Sciatic nerve (tissue), 2 donors: ENCODE measurements at places on chromosomes 2 and 18. TPM values are rescaled to one million over a fixed set of nuclear protein-coding genes. Genes with fewer than 3 reads are reported as not detected.

Gene C2orf66
- total RNA-seq = 0.36 TPM

- DNase-seq = peak; percentile 87
Measured at GRCh38 chr2:236731767-236732580, 162.3 kb downstream of the ACKR3 start.

Gene VIT
- 67.9 TPM for total RNA-seq

GRCh38 chr2:197869041-197869440 lies 64.6 kb downstream of the PLCL1 start:
- DNase-seq = no peak

Gene CFAP65
- 0.18 TPM for total RNA-seq

- DNase-seq = no peak
Measured at GRCh38 chr18:12520442-12520992, 112.8 kb downstream of the PRELID3A start.

GRCh38 chr18:57801325-57801724 lies 1.8 kb downstream of the ATP8B1 start:
- no peak for DNase-seq

GRCh38 chr2:186588940-186589611 lies 780 bp upstream of the ITGAV start:
- no peak for DNase-seq

- no peak for DNase-seq
Measured at GRCh38 chr2:225030203-225030602, 12.1 kb downstream of the DOCK10 start.

Gene FAM168B
- total RNA-seq = 88.0 TPM

Gene EPAS1
- 270 TPM for total RNA-seq

GRCh38 chr18:7259475-7259874 lies 28.6 kb downstream of the LRRC30 start:
- DNase-seq = no peak

- no peak for DNase-seq
Measured at GRCh38 chr18:58975296-58975695, 110.6 kb downstream of the ZNF532 start.

GRCh38 chr2:121136323-121136722 lies 148.7 kb downstream of the TFCP2L1 start:
- DNase-seq = no peak

- no peak for DNase-seq
Measured at GRCh38 chr2:27664154-27664574, 475 bp downstream of the SLC4A1AP start.

Gene ZBTB7C
- total RNA-seq = 44.2 TPM

DNA sequence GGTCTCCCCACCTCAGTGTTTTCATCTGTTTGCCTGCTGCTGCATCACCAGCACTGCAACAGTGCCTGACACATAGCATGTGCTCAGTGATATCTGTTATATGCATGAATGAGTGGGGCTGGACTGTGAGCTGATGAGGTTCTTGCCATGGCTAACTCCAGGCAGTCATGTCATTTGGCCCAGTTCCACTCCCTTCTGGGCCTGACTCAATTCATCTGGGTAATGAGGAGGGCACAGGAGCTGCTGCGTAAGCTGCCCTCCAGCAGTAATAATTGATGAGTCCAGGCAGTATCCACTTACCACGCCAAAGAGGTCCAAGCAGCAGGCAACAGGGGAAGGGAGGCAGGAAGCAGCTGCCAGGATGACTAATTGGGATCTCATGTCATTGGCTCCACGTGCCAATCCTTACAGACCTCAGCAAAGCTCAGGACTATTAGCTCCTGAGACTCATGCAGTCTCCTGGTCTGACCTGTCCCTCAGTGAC lies 34.1 kb upstream of the MAT2A start:
- no peak for DNase-seq

DNA sequence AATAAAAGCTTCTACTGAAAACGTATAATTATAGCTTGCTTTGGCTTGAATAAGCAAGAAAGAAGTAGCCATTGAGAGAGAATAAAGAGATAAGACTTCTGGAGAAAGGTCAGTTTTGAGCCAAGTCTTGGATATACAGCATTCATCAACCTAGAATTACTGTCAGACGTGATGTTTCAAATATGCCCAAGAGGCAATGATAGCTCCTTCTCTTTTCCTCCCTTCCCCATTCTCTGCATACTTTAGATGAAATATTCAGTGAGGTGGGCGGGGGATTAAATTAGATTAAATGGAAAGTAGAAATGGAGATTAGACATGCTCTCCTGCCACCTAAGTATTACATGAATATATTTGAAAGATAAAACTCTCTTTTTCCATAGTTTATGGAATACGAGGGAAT lies 8.7 kb downstream of the ANTXR1 start:
- DNase-seq = no peak

Gene MEP1B
- not detected for total RNA-seq

- peak; percentile 80 for DNase-seq
Measured at GRCh38 chr2:96174251-96175144, 29.3 kb upstream of the DUSP2 start.

- no peak for DNase-seq
Measured at GRCh38 chr2:11553661-11554398, 20.0 kb downstream of the GREB1 start.

Gene POTEJ
- total RNA-seq = not detected

Gene CHST9
- total RNA-seq = 2.4 TPM

DNA sequence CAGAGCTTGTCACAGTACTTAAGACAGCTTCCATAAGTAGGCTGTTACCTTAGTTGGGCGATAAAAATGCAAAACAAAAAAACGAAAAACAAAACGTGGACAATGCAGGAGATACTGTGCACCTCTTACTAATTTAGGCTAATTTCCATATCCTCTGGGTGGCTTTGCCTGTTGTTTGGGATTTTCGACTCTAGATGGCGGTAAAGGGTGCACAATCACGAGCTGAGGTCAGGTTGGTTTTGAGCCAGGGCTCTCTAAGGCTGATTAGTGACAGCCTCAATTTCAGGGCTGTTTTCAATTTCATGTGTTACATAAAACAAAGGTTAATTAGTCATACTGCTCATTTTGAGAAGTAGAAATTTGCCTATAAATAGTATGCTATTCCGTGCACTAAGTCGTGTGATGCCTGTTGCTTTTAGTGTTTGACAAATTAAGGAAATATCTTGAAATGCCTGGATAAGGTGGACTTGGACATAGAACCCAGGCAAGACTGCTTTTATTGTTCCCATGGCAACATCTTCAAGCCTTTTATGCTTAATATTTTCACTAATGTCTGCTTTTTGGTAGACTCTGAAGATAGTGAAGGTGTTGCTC lies 493.1 kb downstream of the SOCS6 start:
- no peak for DNase-seq

GRCh38 chr2:155125585-155126230 lies 427.2 kb downstream of the KCNJ3 start:
- no peak for DNase-seq

Gene FAM161A
- total RNA-seq = 5.9 TPM

Gene IL36G
- total RNA-seq = not detected

- no peak for DNase-seq
Measured at GRCh38 chr2:11093467-11093866, 61.8 kb upstream of the SLC66A3 start.

Gene UGT1A5
- total RNA-seq = not detected

GRCh38 chr2:231874944-231875343 lies 51.3 kb downstream of the NPPC start:
- no peak for DNase-seq

DNA sequence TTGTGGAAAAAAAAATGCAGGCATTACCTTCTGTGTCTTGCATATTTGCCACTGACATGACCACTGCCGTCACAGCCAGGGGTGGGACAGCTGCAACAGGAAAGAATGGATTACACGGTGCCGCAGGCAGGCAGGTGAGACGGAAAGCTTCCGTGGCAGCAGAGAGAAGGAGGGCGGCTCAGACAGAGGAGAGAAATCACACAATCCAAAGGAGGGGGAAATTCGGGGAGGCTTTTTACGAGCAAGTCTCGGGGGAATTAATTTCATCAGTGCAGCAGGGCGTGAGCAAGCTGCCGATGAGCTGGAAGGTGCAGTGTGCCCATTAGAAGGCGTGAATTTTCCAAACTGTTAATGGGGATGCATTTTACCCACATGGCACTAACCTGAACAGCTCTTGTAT lies 234.8 kb upstream of the PXDN start:
- DNase-seq = no peak

DNA sequence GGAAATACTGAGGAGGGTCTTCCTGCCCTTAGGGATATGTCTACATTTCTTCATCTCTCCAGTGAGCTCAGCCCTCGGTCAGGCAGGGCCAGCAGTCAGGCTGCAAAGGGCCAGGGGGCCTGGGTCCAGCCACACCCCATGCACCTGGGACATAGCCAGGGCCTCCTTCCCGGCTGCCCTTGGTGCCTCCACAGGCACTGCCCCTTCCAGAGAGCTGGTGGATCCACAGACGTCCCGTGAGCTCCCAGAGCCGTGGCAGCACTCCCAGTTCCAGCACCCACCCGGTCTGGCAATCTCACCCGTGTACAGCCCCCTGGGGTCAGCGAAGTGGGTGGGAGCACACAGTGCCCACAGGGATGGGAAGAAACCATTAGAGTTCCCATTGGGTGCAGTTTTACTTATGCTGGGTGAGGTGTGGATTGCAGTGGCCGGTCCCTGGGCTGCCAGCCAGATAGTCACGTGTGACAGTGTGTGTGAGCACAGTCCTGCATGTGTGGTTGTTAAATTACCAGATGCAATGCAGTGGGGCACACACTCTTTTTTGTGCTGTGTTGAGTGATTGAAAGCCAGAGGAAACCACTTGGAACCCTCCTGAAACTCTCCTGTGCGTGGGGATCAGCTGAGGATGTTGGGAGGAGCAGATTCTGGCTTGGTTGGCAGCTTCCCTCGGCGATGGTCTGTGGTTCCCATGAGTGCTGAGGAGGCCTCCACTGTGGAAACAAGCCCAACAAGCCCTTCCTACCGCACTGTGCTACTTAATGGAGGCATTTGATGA lies 131.0 kb downstream of the SNTG2 start:
- peak; percentile 75 for DNase-seq

Gene ESPNL
- not detected for total RNA-seq

DNA sequence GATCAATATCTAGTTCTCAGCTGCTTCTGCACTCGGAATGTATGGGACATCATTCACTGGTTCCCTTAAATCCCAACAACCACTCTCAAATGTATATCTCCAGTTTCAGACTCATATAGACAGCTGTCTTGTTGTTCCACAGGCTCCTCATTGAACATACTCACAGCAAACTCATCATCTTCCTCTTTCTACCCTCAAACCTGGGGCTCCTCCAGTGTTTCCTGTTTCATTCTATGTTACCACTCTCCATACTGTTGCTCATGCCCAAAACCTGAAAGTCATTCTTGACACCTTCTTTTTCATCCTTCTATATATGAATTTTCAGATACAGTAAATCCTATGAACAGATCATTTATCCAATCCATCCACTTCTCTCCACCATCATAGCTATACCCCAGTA lies 18.7 kb upstream of the REL start:
- no peak for DNase-seq

Gene SNORC
- 12.0 TPM for total RNA-seq

DNA sequence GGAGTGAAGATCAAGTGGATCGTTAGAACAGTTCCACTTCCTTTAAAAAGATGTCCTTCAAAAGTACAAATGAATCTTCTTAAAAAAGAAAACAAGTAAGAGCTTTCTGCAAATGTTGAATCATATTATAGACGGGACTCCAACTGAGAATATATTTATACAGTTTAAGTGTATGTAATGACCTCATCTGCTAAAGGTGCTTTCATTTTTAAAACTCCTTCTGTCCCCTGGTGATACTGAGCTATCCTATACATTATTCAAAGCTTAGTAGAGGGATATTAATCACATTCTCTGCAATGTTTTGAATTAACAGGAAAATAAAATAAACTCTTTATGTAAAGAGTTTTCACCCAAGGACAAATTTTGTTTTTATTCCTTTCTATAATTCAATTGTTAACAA lies 420.7 kb upstream of the SLC8A1 start:
- DNase-seq = no peak

Gene FSIP2
- total RNA-seq = 1.3 TPM

- no peak for DNase-seq
Measured at GRCh38 chr2:9236045-9236344, 29.4 kb downstream of the ASAP2 start.

- no peak for DNase-seq
Measured at GRCh38 chr18:61173554-61173953, 159.7 kb upstream of the CDH20 start.

- DNase-seq = no peak
Measured at GRCh38 chr2:100865816-100866460, 46.0 kb downstream of the NPAS2 start.

DNA sequence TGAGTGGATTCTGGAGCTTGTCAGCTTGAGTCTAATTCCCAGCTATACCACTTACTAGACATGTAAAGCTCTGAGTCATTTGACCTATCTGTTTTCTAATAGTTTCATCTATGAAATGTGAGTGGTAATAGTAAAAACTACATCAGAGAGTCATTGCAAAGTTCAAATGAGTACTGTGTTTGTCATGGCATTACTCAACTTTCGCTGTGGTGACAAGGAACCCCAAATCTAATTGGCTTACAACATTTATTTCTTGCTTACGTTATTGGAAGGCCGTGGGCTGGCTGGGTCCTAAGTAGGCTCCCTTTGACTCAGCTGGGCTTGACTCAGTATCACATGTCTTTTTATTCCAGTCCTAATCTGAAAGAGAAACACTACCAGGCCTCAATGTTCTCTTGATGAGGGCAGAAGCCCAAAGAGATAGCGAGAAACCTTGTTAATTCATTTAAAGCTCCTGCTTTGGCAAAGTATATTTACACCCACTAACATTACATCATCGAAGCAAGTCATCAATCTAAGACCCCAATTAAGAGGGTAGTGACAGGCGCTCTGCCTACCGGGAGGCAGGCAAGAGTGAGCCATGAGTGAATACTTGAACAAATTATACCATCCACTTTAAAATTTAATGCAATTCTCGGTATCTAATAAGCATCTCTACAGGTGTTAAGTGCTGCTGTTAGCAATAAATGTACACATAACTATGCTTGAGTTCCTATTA lies 431.8 kb upstream of the SPHKAP start:
- no peak for DNase-seq

Gene KCNIP3
- 13.9 TPM for total RNA-seq

GRCh38 chr2:136332436-136333095 lies 214.6 kb upstream of the CXCR4 start:
- DNase-seq = no peak

- DNase-seq = no peak
Measured at GRCh38 chr18:50819027-50819727, 639 bp downstream of the MRO start.

GRCh38 chr2:202034249-202035088 lies 814 bp downstream of the FZD7 start:
- peak; percentile 67 for DNase-seq

DNA sequence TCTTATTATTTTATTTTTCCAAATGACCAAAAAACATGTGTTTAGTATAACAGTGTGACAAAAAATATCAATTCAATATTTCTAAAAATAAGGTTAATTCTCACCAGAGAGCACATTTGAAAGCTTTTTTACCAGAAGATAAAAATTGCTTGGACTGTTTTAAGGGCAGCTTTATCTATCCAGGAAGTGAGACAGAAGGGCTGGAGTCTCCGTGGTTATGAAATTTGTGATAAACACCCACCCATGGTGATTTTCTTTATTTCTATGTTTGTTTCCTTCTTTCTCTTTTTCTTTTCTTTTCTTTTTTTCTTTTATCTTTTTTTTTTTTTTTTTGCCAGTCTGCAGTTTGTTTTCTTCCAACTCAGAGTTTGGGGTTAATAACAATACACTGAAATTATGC lies 298.5 kb downstream of the PIEZO2 start:
- DNase-seq = no peak

Gene CFC1
- not detected for total RNA-seq

- no peak for DNase-seq
Measured at GRCh38 chr2:231679908-231680284, 28.4 kb upstream of the PTMA start.
